Cerebellum (tissue), 4 donors: ENCODE measurements at places on chromosomes 5 and 9. TPM values are rescaled to one million over a fixed set of nuclear protein-coding genes. Genes with fewer than 3 reads are reported as not detected.

GRCh38 chr5:73448463-73449136, at the start of gene FOXD1:
Gene FOXD1 (minus strand): TSS chr5:73448777. CDS start chr5:73448362, 415 bp downstream.
- DNase-seq: peak; percentile 41

The FAM169A gene
- total RNA-seq: 60.1 TPM

DNA sequence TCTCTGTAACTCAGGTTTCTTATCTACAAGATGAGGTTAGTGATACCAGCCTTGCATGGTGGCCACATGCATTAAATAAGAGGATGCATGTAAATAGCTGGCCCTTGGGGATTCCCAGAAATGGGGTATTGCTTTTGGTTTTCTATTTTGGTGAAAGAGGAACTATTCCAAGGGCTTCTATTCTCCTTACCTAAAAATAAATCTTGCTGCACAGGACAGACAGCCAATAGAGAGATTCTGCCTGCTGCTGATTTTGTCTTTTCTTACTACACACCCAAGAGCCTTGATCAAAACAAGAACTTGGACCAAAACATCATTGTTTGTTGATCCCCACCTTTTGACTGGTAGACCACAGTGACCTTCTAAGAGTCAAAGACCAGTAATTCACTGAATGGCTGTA, 161.8 kb downstream of the PJA2 start:
- DNase-seq: no peak

DNA sequence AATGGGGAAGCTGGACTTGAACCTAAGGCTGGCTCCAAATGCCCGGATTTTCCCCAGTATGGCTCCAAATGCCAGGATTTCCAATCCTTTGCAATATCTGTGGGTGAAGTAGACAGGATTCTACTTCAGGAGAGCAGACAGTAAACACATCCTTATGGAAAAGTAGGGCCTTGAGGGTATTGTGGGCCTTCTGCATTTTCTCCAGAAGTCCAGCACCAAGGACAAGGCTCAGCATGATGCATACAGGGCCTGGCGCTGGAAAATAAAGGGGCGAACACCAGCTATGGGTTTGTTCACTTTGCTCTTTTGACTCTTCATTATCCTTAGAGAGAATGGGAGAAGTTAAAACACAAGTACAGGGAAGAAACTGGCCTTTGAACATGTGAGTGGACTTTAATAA, 347.5 kb downstream of the SEMA5A start:
- DNase-seq: no peak

GRCh38 chr9:100919506-100919905, 109.0 kb upstream of the PLPPR1 start:
- DNase-seq: no peak

DNA sequence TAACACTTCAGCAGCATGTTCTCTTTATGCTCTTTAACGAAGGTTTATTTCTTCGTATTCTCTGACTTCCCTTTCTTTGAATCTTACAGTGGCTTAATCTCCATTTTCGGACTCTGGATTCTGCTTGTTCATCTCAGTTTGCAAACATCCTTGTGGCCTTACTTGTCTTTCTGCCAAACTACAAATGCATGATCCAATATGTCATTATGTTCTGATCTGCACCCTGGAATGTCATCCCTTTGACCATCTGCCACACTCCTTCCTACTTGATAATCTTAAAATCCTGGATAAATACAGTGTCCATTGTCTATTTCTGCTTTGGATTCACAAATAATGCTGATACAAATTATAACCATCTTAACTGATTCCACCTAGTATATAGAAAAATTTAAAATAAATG, 499.2 kb downstream of the CDH18 start:
- DNase-seq: peak; percentile 83

The RNF183 gene
- not detected for total RNA-seq

The MYO10 gene
- total RNA-seq: 21.7 TPM

The BDP1 gene
- 70.0 TPM for total RNA-seq

- DNase-seq: no peak
Measured at GRCh38 chr5:173885054-173885443, 3.1 kb upstream of the CPEB4 start.

The ASPN gene
- total RNA-seq: 2.9 TPM

GRCh38 chr5:144313147-144313726, 142.6 kb downstream of the KCTD16 start:
- no peak for DNase-seq
